ENCODE measurements at places on chromosomes 16 and 17. TPM values are rescaled to one million over a fixed set of nuclear protein-coding genes. Genes with fewer than 3 reads are reported as not detected.

TLCD2 gene
- polyA plus RNA-seq: 1.5 TPM

EPX gene
- not detected for polyA plus RNA-seq

COL1A1 gene
- polyA plus RNA-seq: 109 TPM

CD7 gene
- polyA plus RNA-seq: 0.23 TPM

KRT14 gene
- polyA plus RNA-seq: not detected

BICDL2 gene
- not detected for polyA plus RNA-seq

TBC1D3E gene
- polyA plus RNA-seq: not detected

SMTNL2 gene
- polyA plus RNA-seq: 2.1 TPM

ANKFN1 gene
- polyA plus RNA-seq: not detected

C1QTNF8 gene
- polyA plus RNA-seq: not detected

ZNF23 gene
- polyA plus RNA-seq: 4.7 TPM

MLLT6 gene
- 71.1 TPM for polyA plus RNA-seq

KRTAP16-1 gene
- not detected for polyA plus RNA-seq

RCVRN gene
- 0.19 TPM for polyA plus RNA-seq

ITGA2B gene
- 0.34 TPM for polyA plus RNA-seq

All from heart left ventricle (tissue), 16 donors.